ENCODE measurements at places on chromosomes 3 and 15.

GRCh38 chr15:67397139-67397538 lies 123.8 kb upstream of the C15orf61 start:
- DNase-seq = no peak

GRCh38 chr15:61459785-61460707 lies 230.9 kb upstream of the RORA start:
- no peak for DNase-seq

- no peak for DNase-seq
These were observed 195.6 kb downstream of the TCF12 start for GRCh38 chr15:57114070-57114469.

GRCh38 chr3:72694398-72694797 lies 153.8 kb downstream of the SHQ1 start:
- no peak for DNase-seq

DNA sequence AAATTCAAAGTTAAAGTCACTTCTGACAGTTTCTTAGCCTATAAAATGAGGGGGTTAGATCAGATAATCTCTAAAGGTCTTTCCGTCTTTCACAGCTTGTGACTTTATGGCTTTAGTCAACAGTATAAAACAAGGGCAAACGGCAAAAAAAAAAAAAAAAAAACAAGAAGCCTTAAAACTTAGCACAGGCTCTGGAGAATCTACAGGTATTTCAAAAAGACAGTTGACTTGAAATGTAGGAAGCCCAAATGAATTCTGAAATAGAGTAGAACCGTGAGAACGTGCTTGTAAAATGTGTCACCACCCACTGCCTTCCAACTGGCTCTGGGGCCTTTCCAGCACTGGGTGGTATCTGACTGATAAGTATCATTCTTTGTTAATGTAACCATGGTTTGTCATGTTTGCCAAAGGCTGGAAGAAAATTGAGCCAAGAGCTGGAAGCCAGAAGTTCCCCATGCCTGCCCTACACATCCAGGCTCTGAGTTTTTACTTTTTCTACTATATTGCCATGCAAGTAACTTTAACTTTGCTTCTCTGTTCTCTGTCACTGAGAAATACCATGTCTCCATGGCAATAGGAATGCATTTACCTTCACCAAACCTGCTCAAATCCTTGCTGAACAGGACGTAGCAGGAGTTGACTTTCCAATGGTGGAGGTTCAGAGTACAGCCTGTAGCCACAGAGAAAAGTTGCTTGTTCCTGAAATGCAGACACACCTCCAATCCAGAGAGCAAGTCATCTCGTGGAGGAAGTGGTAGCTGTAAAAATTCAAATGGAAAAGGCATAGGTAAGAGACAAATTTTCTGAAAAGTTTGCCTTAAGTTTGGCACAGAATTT lies 35.8 kb upstream of the THSD4 start:
- no peak for DNase-seq

GRCh38 chr3:134504132-134504531 lies 18.3 kb downstream of the CEP63 start:
- no peak for DNase-seq

GRCh38 chr3:109900783-109901182 lies 563.4 kb upstream of the DPPA4 start:
- no peak for DNase-seq

DNA sequence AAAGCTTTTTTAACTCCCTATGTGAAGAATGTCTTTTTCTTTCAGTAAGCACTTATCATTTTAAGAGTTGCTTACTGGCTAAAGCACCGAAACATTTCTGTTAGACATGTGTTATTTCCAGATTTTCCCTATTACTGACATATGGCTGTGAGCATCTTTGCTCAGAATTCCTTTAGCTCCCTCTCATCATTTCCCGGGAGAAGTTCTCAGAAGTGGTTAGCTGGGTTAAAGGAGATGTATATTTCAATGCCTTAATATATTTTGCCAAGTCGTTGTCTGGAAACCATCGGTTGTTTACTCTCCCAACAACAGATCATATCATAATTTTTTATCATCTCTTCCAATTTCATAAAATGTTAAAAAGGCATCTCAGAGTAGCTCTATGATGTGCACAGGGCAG lies 396.5 kb downstream of the OCA2 start:
- DNase-seq = no peak

DNA sequence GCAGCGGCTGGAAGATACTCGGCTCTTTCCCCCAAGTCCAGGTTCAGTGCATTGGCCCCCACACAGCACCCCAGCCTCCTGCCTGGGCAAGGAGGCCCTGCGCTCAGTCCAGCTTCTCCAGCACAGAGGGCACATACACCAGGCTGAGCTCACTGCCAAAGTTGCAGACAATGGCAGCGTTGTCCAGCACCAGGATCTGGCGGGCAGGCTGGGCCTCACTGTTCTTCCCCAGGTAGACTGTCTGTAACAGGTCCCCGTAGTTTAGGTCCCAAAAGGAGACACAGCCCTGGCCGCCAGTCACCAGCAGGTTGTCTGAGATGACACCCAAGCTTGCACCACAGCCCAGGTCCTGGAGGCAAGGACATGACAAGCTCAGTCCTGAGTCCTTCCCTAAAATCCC lies 32.9 kb downstream of the PTPN23 start:
- no peak for DNase-seq

DNA sequence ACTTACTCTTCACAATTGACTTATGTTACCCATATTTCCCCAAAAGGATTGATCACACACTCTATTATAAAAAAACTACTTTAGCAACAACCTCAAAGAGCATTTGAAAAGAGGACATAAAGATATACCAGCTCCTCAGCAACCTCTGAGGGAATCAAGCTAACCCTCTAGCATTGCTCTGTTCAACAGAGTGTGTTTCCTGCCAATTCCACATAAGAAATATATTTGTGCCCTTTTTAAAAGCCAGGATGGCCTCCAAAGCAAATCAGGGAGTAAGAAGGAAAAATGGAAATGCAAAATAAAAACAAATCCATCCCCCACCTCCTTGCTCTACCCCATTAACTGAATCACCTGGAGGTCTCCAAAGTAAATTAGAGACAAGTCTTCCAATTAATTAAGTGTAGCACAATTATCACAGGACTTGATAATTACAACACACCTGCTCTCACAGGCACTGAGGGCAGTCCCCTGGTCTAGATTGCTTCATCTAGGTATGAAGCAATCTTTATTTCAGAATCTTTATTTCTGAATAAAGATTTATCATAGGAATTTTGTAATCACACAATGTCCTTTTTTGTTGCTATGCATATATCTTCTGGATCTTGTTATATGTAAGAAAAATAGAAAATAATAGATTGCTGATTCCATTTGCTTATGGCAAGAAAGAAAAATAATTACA lies 34.8 kb downstream of the GPR176 start:
- DNase-seq = no peak

DNA sequence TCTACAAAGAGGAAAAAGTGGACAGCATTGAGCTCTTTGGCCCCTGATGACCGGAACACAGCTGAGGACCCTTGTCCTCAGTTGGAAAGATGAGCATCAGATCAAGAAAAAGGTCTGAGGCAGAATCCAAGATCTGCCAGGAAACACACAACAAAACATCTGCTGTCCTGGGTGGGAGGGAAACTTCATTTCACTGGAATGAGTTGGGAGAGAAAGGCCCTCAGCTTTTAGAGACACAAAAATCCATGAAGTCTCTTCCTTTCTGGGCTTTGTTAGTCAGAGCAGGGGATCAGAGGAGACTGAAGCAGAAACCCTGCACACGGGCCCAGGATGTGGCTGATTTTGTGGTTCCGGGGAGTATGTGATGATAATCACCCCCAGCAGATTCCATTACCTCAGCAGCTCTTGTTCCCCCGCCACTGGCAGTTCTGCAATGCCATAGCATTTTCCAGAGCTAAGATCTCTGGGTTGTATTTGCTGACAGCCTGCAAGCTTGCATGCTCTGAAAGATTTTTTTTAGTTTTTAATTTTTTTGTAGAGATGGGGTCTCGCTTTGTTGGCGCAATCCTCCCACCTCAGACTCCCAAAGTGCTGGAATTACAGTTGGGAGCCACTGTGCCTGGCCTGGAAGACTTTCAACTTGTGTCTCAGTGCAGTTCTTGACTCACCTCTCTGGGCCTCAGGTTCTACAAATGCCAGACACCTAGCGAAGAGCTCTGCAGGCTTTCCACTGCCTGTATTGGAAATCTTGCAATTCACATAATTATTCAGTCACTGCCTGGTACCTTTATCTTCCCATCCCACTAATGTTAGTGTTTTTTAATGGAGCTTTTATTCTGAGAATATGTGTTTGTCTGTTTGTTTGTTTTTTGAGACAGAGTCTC lies 5.8 kb upstream of the TATDN2 start:
- DNase-seq = peak; percentile 83

DNA sequence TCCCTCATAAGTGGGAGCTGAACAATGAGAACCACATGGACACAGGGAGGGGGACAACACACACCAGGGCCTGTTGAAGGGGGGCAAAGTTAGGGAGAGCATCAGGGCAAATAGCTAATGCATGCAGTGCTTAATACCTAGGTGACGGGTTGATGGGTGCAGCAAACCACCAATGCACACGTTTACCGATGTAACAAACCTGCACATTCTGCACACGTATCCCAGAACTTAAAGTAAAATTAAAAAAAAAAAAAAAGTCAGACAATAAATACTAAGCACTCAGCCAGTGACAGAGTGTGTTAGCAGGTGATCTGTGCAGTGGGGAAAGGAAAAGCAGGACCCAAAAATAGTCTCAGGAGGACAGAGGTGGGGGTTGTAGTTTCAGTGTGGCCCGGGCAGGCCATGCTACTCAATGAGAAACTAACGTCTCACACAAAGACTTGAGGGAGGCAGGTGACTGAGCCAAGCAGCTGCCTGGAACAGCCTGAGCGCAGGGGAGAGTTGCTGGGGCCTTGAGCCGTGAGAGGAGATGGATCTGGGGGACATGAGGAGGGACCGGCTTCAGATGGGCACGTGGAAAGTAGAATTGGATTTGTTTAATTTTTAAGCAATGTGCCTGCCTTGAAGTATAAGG lies 18.4 kb downstream of the ANKDD1A start:
- DNase-seq = no peak
